ENCODE measurements at places on chromosomes 3 and 15. TPM values are rescaled to one million over a fixed set of nuclear protein-coding genes. Genes with fewer than 3 reads are reported as not detected.

C3orf49 gene
- not detected for total RNA-seq

TMCO5A gene
- not detected for total RNA-seq

OSTN gene
- total RNA-seq, result 2.5 TPM

PPIP5K1 gene
- 11.4 TPM for total RNA-seq

HRH1 gene
- 4.2 TPM for total RNA-seq

CHRD gene
- 9.6 TPM for total RNA-seq

NEIL1 gene
- 101 TPM for total RNA-seq

KLHL6 gene
- total RNA-seq, result 4.3 TPM

DNA sequence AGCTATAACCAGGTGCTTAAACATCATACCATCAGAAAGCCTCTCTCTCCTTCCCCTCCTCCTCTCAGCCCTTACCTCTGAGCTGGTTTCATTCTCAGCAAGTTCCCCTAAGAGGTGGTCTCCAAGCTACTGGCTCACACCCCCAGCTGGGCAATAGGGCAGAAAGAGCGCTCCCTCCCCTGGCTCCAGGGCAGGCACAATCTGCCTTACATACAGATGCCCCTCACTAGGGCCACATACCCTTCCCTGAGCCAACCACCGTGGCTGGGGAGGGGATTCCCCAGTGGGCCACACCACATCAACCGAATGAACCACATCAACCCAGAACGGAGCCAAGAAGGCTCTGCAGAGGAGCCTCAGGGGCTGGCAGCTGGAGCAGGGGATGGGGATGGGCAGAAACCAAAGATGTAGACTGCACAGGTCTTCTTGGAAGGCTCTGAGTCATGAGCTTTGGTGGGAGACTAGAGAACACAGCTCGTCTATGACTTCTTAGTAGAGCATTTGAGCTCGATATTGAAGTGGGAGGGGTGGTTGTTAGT is 4.6 kb upstream of the FBLN2 start:
- no peak for DNase-seq
- no peak overlapping the region for H3K4me3 ChIP-seq
- no peaks in the 10 kb centered on the region for H3K36me3 ChIP-seq
- peaks cover 3% of the 10 kb centered on the region for H3K4me1 ChIP-seq

DNA sequence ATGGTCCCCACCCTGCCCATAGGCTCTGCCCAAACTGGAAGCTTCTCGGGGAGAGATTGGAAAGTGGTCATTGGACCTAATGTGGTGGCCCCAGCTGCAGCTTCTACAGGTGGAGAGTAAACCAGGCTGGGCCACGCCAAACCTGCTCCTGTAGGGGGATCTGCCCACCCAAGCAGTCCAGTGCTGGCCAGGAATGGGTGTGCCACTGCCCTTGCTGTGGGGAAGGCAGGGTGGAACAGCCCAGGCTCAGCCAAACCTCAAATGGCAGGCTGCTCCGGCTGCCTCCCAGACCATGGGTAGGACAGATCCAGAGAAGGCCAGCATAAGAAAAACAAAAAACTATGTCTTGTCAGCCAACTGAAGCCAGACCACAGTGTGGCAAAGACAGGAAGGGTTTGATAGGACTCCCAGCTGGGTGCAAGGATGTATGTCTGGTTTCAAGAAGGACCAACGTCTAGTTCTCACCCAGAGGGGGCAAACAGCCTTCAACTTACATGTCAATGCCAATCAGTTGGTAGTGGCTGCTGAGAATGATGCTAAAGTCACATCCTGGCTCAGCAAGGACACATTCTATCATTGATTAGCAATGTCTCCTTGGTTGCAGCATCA is 267.3 kb downstream of the UACA start:
- no peaks in the 10 kb centered on the region for H3K27me3 ChIP-seq
- no peak for DNase-seq
- H3K4me3 ChIP-seq, result no peak overlapping the region
- no peaks in the 10 kb centered on the region for H3K36me3 ChIP-seq

DNA sequence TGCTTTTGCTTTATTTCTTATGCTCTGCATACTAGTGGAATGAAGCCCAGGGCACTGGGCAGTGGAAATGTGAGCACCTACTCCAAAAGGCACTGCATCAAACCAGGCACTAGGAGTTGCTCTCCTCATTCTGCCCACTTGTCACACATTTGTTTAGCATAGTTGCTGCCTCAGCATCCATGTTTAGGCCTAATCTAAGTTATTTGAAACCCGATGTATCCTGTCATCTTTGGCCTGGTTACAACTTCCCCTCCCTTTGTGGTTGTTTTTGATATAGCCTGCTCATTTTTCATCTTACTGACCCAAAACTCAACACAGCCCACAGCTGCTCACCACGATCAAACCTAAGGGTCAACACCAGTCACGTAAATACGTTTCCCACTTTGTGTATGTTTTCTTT is 82.2 kb upstream of the SELENOK start:
- DNase-seq, result no peak
- no peak overlapping the region for H3K4me3 ChIP-seq
- no peaks in the 10 kb centered on the region for H3K36me3 ChIP-seq
- no peaks in the 10 kb centered on the region for H3K27me3 ChIP-seq
- no peak overlapping the region for H3K27ac ChIP-seq

DNA sequence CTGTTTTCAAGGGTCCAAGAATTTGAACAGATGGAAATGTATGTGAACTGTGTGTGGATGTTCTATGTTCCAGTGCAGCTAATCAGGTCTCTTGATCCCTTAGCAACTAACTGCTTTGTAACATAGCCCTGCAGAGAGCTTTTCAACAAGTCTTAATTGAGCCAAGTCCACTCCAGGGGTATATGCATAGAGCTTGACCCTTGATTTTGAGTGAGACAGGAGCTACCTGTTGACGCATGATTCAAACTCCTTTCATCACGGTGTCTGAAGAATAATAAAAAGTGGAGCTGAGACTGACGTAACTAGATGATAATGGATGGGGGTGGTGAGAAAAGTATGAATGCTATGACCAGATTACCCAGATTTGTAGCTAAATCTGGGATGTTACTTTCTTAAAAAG is 93.3 kb upstream of the CCDC54 start:
- no peaks in the 10 kb centered on the region for H3K4me1 ChIP-seq
- no peak for DNase-seq
- H3K4me3 ChIP-seq, result no peak overlapping the region
- H3K36me3 ChIP-seq, result no peaks in the 10 kb centered on the region
- H3K27ac ChIP-seq, result no peak overlapping the region

DNA sequence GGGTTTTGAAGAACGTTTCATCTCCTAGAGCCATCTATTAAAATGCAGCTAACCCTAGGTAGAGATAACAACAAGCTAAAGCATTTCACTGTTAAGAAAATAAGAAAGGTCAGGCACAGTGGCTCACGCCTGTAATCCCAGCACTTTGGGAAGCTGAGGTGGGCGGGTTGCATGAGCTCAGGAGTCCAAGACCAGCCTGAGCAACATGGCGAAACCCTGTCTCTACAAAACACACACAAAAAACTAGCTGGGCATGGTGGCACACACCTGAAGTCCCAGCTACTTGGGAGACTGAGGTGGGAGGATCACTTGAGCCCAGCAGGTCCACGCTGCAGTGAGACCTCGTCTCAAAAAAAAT is 5.4 kb upstream of the TBC1D5 start:
- H3K36me3 ChIP-seq, result no peaks in the 10 kb centered on the region
- H3K4me3 ChIP-seq, result no peak overlapping the region
- no peaks in the 10 kb centered on the region for H3K27me3 ChIP-seq
- no peak for DNase-seq
- no peak overlapping the region for H3K27ac ChIP-seq

DNA sequence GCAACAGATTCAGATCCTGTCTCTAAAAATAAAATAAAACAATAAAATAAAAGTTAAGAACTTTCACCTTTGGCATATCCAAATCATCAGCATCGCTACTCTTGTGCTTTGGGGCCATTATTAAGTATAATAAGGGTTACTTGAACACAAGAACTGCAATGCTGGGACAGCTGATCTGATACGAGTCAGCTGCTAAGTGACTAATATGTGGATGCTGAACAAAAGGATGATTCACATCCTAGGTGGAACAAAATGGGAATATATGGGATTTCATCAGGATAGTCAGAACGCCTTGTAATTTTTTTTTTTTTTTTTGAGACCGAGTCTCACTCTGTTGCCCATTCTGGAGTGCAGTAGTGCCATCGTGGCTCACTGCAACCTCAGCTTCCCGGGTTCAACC is 29.7 kb downstream of the BUB1B start:
- H3K4me3 ChIP-seq, result no peak overlapping the region
- no peak for DNase-seq
- no peaks in the 10 kb centered on the region for H3K27me3 ChIP-seq

DNA sequence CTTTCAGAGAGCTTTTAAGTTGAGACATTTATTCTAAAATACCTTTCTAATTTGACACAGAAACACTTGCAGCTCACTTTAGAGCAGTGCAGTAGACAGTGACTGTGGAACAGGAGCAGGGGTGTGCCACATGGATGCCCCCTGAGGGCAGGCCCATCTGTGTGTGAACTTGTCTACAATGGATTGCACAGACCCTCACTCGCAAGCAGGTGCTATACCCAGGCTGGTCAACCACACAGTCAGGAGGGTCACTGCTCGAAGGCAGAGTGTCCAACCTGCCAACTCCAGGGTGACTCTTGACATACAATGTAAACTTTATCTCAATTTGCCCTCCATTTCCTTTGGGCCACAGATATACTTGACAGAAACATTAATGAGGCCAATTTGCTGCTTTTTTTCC is 437.2 kb downstream of the EPHB1 start:
- H3K4me3 ChIP-seq, result no peak overlapping the region
- no peaks in the 10 kb centered on the region for H3K27me3 ChIP-seq
- no peak overlapping the region for H3K27ac ChIP-seq
- no peak for DNase-seq
- no peaks in the 10 kb centered on the region for H3K4me1 ChIP-seq

GRCh38 chr3:32821686-32822296 is 4.0 kb downstream of the TRIM71 start:
- peaks cover 1% of the 10 kb centered on the region for H3K4me1 ChIP-seq
- peak overlapping the region; percentile 39 for H3K4me3 ChIP-seq
- H3K27ac ChIP-seq, result no peak overlapping the region
- no peaks in the 10 kb centered on the region for H3K36me3 ChIP-seq
- DNase-seq, result no peak

DNA sequence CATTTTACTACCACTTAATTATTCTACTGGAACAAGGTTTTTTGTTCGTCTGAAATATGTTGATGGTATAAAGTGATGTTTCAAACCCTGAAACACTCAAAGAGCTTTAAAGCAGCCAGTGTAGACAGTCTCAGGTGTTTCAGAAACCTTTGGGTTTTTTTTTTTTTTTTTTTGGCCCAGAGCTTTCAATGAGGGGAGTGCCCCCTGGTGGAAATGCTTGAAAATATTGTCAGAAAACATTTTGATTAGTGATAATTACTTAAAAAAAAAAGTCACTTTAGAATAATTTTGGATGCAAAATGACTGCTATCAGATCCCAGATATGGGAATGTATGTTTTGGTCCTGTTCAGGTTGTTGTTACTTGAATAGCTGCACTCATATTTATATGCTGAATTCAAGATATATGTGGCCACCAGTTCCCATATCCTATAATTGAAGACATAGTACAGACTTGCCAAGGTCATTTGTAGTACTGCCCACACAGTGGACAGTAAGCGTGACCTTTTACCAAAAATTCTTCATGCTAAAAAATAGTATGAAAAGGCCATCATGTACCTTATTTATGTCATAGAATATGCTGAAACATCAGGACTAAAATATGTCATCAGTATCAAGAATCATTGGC is 35.9 kb downstream of the SATB1 start:
- no peaks in the 10 kb centered on the region for H3K4me1 ChIP-seq
- no peak overlapping the region for H3K27ac ChIP-seq
- no peaks in the 10 kb centered on the region for H3K27me3 ChIP-seq
- no peaks in the 10 kb centered on the region for H3K36me3 ChIP-seq
- DNase-seq, result no peak

GRCh38 chr3:14552041-14552648 is 12.0 kb upstream of the GRIP2 start:
- no peak for DNase-seq
- no peaks in the 10 kb centered on the region for H3K4me1 ChIP-seq

- no peak overlapping the region for H3K4me3 ChIP-seq
- no peak for DNase-seq
- no peak overlapping the region for H3K27ac ChIP-seq
- no peaks in the 10 kb centered on the region for H3K36me3 ChIP-seq
Measured at GRCh38 chr3:149019580-149019979, 28.2 kb downstream of the GYG1 start.

GRCh38 chr3:134839990-134840389 is 44.9 kb downstream of the EPHB1 start:
- H3K4me1 ChIP-seq, result no peaks in the 10 kb centered on the region
- no peaks in the 10 kb centered on the region for H3K36me3 ChIP-seq
- no peak for DNase-seq

GRCh38 chr15:58419803-58420524 is 11.8 kb upstream of the LIPC start:
- no peaks in the 10 kb centered on the region for H3K27me3 ChIP-seq
- no peak overlapping the region for H3K27ac ChIP-seq
- H3K4me1 ChIP-seq, result no peaks in the 10 kb centered on the region
- no peak overlapping the region for H3K4me3 ChIP-seq
- H3K36me3 ChIP-seq, result no peaks in the 10 kb centered on the region
- no peak for DNase-seq

DNA sequence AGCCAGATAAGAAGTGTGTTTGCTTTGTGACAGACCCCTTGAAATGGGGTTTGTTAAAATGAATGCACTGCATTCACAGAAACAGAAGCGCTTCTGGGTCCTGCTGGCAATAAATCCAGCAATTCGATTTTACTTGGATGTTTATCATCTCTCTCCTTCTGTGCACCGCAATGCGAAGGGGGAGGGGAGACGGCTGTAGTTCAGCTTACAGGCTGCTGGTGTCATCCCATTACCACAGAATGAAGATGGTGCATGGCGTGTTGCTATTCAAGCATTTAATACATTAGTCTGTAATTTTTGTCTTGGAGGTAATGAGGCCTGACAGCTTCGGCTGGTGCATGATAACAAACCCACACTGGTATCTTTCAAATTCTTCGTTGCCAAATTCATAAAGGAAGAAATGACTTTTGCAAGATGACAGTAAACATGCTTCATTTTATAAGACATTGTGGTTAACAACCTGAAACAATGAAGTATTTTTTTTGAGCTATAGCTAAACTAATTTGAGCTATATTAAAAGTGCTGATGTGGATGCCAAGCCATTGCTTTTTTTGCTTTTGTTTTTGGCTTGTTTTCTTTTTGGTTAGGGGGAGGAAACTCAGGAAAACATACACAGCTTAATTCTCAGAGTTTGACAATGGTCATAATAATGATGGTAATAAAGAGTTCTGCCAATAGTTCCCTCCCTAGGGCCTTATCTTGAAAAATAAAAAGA is 418.3 kb downstream of the OTOL1 start:
- no peaks in the 10 kb centered on the region for H3K4me1 ChIP-seq
- no peak overlapping the region for H3K27ac ChIP-seq
- H3K27me3 ChIP-seq, result no peaks in the 10 kb centered on the region
- no peaks in the 10 kb centered on the region for H3K36me3 ChIP-seq
- no peak overlapping the region for H3K4me3 ChIP-seq

DNA sequence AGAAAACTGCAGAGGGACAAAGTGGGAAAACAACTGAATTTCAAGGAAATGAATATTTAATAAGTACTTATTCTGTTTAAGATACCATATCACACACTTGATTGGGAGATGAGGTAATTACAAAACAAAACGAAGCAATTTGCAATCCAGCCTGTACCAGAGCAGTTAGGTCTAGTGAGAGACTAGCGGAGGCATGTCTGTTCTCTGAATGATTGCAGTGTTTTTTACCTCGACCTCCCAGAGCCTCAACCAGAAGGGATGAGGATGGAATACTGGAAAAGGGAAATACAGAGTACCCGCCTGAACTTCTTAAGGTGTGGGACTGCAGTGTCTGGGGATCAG is 59.5 kb downstream of the PIK3CB start:
- H3K36me3 ChIP-seq, result no peaks in the 10 kb centered on the region
- peaks cover 13% of the 10 kb centered on the region for H3K4me1 ChIP-seq
- DNase-seq, result no peak
- no peak overlapping the region for H3K4me3 ChIP-seq

- H3K4me3 ChIP-seq, result no peak overlapping the region
- no peaks in the 10 kb centered on the region for H3K36me3 ChIP-seq
- H3K27me3 ChIP-seq, result no peaks in the 10 kb centered on the region
Measured at GRCh38 chr3:184371570-184372018, 6.4 kb downstream of the THPO start.

All from breast epithelium (tissue), 4 donors.